ENCODE measurements at places on chromosomes 3 and 15. TPM values are rescaled to one million over a fixed set of nuclear protein-coding genes. Genes with fewer than 3 reads are reported as not detected.
A peak's percentile ranks its signal among the peaks of the same experiment; 100 is the strongest.

GRCh38 chr15:85500060-85500708 lies 119.8 kb downstream of the AKAP13 start:
- H3K4me1 ChIP-seq = peaks cover 71% of the 10 kb centered on the region
- H3K27me3 ChIP-seq = no peaks in the 10 kb centered on the region
- H3K27ac ChIP-seq = no peak overlapping the region
- DNase-seq = no peak
- H3K4me3 ChIP-seq = no peak overlapping the region

DNA sequence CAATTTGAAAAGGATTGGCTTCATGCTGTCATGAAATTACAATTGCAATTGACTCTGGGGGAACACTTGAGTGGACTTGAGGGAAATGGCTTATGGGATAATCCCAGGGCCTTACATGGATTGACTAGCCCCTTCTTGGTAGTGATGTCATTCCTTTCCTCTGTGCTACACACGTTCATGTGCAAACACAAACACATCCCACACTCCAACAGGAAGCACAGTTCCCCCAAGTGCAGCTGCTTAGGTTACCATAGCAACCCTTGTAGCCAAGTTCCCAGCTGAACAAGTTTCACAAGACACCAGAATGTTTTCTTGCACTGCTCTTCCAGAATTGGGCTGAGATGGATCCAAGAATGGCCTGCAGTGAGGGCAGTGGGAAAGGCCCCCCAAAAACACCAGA lies 217.0 kb downstream of the ZNF621 start:
- H3K27ac ChIP-seq = no peak overlapping the region
- no peak overlapping the region for H3K4me3 ChIP-seq
- peaks cover 32% of the 10 kb centered on the region for H3K4me1 ChIP-seq

Gene ACY1
- total RNA-seq = 53.8 TPM

DNA sequence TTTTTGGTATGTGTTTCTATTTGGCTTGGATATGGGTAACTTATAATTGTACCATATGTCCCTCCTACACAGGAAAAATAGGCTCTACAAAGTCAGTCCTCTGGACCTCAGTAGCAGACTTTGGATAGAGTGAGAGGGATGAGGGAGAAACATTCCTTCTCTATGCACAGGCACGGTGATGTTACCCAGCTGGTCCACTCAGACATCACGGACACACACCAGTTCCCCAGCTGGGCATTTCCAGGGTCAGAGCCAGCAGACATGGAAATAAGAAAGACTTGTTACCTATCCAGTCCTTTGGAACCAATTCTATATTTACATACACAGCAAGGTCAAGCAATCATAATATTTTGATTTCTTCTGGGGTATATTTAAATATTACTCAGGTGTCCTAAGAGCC lies 433.1 kb upstream of the KCNMB2 start:
- H3K27ac ChIP-seq = no peak overlapping the region
- DNase-seq = no peak
- H3K4me1 ChIP-seq = peaks cover 35% of the 10 kb centered on the region
- H3K27me3 ChIP-seq = no peaks in the 10 kb centered on the region
- no peak overlapping the region for H3K4me3 ChIP-seq

Gene NLGN1
- 15.7 TPM for total RNA-seq

Gene KIF7
- total RNA-seq = 21.3 TPM

DNA sequence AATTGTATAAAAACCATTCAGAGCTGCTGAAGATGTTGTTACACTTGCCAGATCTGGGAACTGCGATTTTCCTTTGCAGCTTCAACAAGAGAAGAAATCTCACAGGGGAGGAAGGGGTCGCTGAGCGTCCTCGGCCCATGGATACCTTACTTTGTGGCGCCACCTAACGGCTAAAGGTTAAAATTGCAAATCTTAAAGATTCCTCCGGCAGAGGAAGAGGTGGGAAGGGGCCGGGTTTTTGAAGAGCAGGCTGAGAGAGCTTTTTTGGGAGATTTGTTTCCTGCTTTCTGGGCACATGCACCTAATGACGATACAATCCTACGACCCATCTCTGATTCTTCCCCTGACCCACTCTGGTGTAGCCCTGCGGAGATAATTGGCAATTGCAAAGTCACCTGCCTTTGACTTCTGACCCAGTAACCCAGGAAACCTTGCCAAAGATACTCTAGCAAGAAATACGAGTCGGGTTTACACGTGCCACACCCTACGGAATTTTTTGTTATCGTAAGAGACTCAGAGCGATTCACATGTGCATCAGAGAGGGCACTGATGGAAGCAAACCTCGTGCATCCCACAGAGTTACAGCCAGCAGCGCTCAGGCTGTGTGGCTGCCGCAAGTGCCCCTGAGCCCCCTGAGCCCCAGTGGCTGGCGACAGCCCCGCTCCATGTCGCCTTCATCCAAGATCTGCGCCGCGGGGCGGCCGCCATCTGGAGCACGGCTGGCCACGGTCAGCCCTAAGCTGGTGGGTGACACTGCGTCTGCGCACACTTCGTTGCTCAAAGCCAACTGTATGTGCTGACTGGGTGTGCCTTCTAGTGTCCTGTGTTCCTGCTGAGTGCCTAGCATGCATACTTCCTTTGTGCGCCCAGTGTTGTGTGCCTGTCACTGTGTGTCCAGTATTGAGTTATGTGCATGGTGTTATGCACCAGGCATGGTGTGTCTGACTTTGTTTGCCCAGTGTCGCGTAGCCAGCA lies 55.2 kb upstream of the CHRNA7 start:
- peaks cover 15% of the 10 kb centered on the region for H3K27me3 ChIP-seq
- peak; percentile 62 for DNase-seq
- H3K36me3 ChIP-seq = no peaks in the 10 kb centered on the region
- H3K4me3 ChIP-seq = peak overlapping the region; percentile 65
- H3K4me1 ChIP-seq = peaks cover 27% of the 10 kb centered on the region

DNA sequence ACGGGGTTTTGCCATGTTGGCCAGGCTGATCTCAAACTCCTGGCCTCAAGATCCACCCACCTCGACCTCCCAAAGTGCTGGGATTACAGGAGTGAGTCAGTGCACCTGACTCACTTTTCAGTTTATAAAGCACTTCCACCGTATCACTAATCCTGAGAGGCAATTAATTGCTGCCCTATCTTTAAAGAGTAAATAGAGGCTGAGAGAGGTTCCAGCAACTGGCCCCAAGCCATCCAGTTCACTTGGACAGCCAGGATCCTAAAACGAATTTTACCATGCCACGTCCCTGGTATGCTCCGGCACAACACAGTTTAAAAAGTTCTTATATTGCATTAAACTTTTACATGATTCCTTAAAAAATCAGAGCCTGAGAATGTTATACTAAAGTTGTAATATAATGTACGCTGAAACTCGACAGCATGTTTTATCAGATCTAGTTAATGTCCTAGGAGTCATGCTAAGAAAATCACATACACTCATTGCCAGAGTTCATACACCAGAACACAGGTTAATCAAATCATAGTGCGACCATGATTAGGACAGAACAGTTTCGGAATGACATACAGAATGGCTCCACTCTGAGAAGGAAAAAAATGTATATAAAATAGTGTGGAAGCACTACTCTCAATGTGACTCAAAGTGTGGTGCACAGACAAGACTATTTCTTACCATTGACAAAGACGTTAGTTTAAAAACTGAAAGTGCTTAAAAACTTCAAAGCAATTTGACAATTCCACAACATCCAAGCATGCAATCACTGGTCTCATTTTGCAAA lies 125.4 kb downstream of the ULK4 start:
- H3K27ac ChIP-seq = no peak overlapping the region
- H3K4me3 ChIP-seq = no peak overlapping the region
- peaks cover 34% of the 10 kb centered on the region for H3K36me3 ChIP-seq
- DNase-seq = no peak

DNA sequence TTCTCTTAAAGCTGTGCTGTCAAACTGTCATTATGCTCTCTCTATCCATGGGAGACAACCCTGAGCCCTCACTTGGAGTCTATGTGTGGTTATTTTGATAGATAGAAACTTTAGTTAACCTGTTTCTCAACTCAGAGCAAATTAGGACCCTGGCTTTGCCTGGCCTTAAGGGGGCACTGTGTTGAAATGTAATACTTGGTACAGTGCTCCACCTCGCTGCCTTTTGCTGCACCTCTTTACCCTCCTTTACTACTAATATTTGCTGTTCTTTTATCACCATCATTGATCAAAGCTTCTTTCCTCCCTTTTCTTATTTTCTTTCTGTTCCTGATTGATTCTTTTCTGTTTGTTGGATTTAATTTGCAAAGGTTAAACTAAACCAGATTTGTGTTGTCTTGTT lies 34.3 kb downstream of the STT3B start:
- H3K27ac ChIP-seq = no peak overlapping the region
- no peak overlapping the region for H3K4me3 ChIP-seq
- peak; percentile 49 for DNase-seq
- no peaks in the 10 kb centered on the region for H3K36me3 ChIP-seq
- H3K27me3 ChIP-seq = no peaks in the 10 kb centered on the region
- H3K4me1 ChIP-seq = peaks cover 67% of the 10 kb centered on the region

DNA sequence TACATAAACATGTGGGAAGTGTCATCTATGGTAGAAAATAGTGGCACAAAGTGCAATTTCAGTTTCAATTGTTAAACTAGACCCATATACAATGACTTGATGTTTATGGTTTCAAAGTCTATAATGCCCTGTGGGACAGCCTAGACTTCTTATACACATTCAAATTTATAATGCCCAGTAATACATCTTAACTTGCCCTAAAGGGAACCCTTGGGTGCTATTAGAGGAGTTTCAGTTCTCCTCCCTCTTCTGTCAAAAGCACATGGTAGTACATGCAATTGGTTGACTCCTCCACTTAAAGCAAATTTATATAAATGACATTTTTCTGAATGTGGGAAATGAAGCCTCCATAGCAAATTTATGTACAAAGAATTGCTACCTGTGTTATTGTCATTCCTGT lies 30.2 kb upstream of the OR5K4 start:
- peaks cover 26% of the 10 kb centered on the region for H3K36me3 ChIP-seq
- peaks cover 66% of the 10 kb centered on the region for H3K4me1 ChIP-seq
- H3K27me3 ChIP-seq = no peaks in the 10 kb centered on the region
- DNase-seq = no peak

GRCh38 chr15:34275154-34275553 lies 50.3 kb downstream of the EMC4 start:
- DNase-seq = no peak
- H3K36me3 ChIP-seq = no peaks in the 10 kb centered on the region
- H3K27ac ChIP-seq = no peak overlapping the region

Gene CLDN18
- 0.16 TPM for total RNA-seq

DNA sequence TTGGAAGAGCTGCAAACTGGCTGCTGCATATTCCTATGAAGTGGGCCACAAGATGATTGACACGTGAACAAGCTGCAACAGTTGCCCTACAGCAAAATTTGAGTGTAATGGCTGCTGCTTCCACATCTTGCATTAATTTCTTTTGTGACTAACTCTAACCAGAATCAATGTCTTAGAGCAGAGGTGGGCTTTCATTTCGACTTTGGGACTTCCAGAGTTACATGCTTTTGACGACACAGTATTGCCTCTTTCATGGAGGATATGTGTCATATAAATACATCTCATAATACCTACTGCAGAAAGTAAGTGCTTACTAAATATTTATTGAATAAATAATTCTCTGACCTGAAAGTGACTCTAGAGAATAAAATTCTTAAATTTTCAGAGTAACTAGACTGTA lies 340.7 kb upstream of the KCNH8 start:
- no peaks in the 10 kb centered on the region for H3K27me3 ChIP-seq
- H3K4me1 ChIP-seq = peaks cover 7% of the 10 kb centered on the region
- H3K36me3 ChIP-seq = no peaks in the 10 kb centered on the region

Gene CCR9
- total RNA-seq = not detected

DNA sequence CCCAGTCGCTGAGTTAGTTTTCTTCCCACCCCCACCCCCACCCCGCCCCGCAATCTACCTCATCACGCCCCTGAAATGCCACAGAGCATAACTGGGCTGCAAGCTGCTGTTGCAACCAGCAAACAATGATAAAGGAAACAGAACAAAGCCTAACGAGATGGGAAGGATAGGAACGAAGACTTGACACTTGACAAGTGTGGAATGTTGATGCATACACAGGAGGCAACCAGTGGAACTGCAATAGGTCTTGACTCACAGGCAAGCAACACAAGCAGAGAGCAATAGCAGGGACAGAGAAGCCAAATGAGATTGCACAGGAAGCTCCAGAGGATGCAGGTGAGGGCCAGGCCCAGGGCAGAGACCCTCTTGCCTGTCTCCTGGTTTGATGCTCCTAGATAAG lies 225.9 kb downstream of the IGSF11 start:
- DNase-seq = no peak
- no peak overlapping the region for H3K4me3 ChIP-seq
- no peaks in the 10 kb centered on the region for H3K27me3 ChIP-seq
- no peaks in the 10 kb centered on the region for H3K36me3 ChIP-seq
- H3K27ac ChIP-seq = no peak overlapping the region

GRCh38 chr3:165225604-165226003 lies 29.4 kb upstream of the SLITRK3 start:
- no peak overlapping the region for H3K27ac ChIP-seq
- H3K36me3 ChIP-seq = no peaks in the 10 kb centered on the region
- no peaks in the 10 kb centered on the region for H3K27me3 ChIP-seq
- DNase-seq = no peak

Gene NANOGP8
- total RNA-seq = 2.1 TPM

- H3K36me3 ChIP-seq = no peaks in the 10 kb centered on the region
- 0 out of 2 replicates have a peak, but pooled peaks cover 6% of the 10 kb centered on the region for H3K4me1 ChIP-seq
- DNase-seq = no peak
Measured at GRCh38 chr3:53989946-53990345, 98.3 kb upstream of the SELENOK start.

Gene ATP13A5
- total RNA-seq = not detected

Gene SLC9C1
- total RNA-seq = 2.5 TPM

DNA sequence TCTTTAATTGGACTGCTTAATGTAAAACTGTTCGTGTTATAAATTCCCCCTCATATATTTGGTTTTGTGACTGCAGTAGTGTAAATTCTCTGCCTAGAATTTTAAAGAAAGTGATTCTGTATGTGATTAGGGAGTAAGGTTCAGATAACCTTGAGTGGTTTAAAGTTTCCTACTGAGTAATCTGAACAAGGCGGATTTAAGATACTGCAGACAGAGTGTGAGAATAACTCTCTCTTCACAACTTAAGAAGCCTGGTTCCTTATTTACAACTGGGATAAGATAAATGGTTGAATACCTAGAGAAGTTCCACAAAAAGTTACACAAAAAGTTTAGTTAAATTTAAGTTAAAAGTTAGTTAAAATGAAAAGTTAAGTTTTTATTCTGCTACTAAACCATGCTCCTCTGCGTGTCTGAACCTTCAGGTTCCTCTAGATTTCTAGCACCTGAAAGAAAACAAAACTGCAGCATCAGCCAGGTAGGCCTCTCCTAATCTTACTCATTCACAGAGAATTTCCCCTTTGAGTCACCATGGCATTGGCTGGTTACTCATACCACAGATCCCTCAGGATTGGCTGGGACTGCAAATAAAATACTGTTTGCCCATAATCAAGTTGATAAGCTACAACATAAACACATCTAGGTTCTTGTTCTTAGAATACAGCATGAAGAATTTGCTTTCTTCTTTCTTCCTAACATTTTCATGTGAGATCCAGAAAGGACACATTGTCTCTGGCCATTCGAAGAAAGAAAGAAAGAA lies at the start of gene ARL14:
ARL14 (plus strand) TSS at position 614 of the 757 bp plus-strand sequence. CDS start 187 bp downstream, outside the sequence.
- peaks cover 28% of the 10 kb centered on the region for H3K4me1 ChIP-seq
- no peaks in the 10 kb centered on the region for H3K36me3 ChIP-seq
- no peaks in the 10 kb centered on the region for H3K27me3 ChIP-seq
- no peak within 1 kb of the TSS for H3K4me3 ChIP-seq

Data from WTC11 (cell line).